ENCODE measurements at places on chromosomes 3 and 15. TPM values are rescaled to one million over a fixed set of nuclear protein-coding genes. Genes with fewer than 3 reads are reported as not detected.

The CLDN16 gene
- polyA plus RNA-seq = 0.07 TPM

The MBD4 gene
- polyA plus RNA-seq = 52.2 TPM

The GRIP2 gene
- 0.15 TPM for polyA plus RNA-seq

The SMCO1 gene
- not detected for polyA plus RNA-seq

The THRB gene
- 1.9 TPM for polyA plus RNA-seq

The TMEM212 gene
- not detected for polyA plus RNA-seq

The CD96 gene
- 6.4 TPM for polyA plus RNA-seq

The COL8A1 gene
- polyA plus RNA-seq = 0.52 TPM

The CMTM7 gene
- polyA plus RNA-seq = 32.8 TPM

The TAGLN3 gene
- not detected for polyA plus RNA-seq

The GPR62 gene
- 0.05 TPM for polyA plus RNA-seq

The GPR27 gene
- 0.37 TPM for polyA plus RNA-seq

The LRRC31 gene
- not detected for polyA plus RNA-seq

The WWTR1 gene
- polyA plus RNA-seq = 8.4 TPM

The MYL3 gene
- polyA plus RNA-seq = 5.3 TPM

The TRIM42 gene
- polyA plus RNA-seq = not detected

The PLA2G4D gene
- not detected for polyA plus RNA-seq

The EIF4G1 gene
- 136 TPM for polyA plus RNA-seq

The TTLL13 gene
- polyA plus RNA-seq = 0.03 TPM

The CCNB2 gene
- 13.5 TPM for polyA plus RNA-seq

Data from spleen (tissue), 13 donors.